ENCODE measurements at places on chromosomes 6 and 20. TPM values are rescaled to one million over a fixed set of nuclear protein-coding genes. Genes with fewer than 3 reads are reported as not detected.

The ABRACL gene
- total RNA-seq: 9.9 TPM

The ADA gene
- 12.2 TPM for total RNA-seq

The EBF4 gene
- 4.4 TPM for total RNA-seq

The BACH2 gene
- total RNA-seq: 2.5 TPM

The RALGAPB gene
- 27.2 TPM for total RNA-seq

Measured in left cardiac atrium (tissue), 4 donors.